ENCODE measurements at places on chromosomes 12 and 14. TPM values are rescaled to one million over a fixed set of nuclear protein-coding genes. Genes with fewer than 3 reads are reported as not detected.

DNA sequence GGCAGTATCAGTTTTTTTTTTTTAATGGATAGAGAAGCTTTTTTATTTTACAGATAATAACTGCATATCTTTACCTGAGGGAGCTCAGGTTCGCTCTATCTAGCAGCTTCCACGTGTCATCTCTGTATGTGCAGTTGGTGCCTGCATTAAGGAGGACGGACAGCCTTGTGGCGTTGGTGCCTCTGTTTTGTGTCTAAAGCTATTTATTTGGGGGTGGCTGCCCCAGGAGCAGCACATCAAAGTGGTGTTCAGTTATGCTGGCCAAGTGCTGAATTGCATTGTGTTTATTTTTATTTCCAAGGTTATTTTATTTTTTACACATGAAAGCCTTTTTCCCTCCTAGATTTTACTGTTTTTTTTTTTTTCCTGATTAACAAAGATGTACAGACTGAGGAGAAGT lies 59.7 kb downstream of the RASSF3 start:
- no peaks in the 10 kb centered on the region for H3K27me3 ChIP-seq
- H3K4me3 ChIP-seq = no peak overlapping the region
- H3K4me1 ChIP-seq = peaks cover 10% of the 10 kb centered on the region
- DNase-seq = no peak
- no peaks in the 10 kb centered on the region for H3K36me3 ChIP-seq
- H3K27ac ChIP-seq = no peak overlapping the region

Gene PTCSC3
- not detected for total RNA-seq

DNA sequence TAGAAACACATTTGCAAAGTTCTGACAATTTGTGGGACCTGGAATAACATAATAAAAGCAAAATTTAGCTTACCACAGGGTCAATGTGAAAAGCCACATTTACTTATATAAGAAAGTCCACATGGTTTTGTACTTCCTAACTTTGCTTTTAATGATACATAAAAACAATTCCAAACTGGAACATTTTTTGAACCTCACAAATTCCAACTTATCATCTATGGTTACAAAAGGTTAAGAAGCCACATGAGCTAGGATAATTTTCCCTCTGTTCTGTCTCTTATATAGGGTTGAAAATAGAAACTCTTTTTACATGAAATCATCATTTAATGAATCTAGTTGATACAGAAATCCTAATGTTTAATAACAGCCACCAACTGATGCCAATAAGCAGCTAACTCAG lies 8.9 kb upstream of the RERG start:
- no peaks in the 10 kb centered on the region for H3K4me1 ChIP-seq
- H3K4me3 ChIP-seq = no peak overlapping the region
- no peak overlapping the region for H3K27ac ChIP-seq
- DNase-seq = no peak

Gene MMP17
- 11.2 TPM for total RNA-seq

Gene TMEM260
- 16.5 TPM for total RNA-seq

DNA sequence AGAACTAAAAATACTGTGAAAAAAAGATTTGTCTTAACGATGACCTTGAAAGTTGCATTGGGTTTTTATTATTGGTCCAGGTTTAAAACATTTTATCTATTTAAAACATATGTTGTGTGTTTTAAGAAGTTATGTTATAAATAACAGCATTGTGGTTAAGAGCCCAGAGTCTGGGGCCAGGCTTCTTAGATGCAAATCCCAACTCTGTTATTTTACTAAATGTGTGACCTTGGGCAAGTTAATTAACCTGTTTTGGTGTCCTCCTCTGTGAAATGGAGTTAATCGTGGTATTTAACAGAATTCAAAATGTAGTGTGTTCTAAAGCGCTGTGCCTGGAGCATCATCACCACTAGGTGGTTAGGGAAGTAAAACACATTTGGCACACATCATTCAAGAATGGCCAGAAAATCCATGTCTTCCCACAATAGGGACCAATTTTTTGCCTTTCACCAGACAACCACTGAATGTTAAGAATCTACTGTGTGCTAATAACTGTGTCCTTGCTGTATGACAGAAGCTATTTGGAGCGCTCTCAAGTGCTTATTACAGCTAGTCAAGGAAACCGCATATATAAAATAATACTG lies 133.3 kb downstream of the MON2 start:
- H3K36me3 ChIP-seq = peaks cover 3% of the 10 kb centered on the region
- DNase-seq = no peak
- no peak overlapping the region for H3K4me3 ChIP-seq
- H3K27me3 ChIP-seq = no peaks in the 10 kb centered on the region
- H3K27ac ChIP-seq = no peak overlapping the region

DNA sequence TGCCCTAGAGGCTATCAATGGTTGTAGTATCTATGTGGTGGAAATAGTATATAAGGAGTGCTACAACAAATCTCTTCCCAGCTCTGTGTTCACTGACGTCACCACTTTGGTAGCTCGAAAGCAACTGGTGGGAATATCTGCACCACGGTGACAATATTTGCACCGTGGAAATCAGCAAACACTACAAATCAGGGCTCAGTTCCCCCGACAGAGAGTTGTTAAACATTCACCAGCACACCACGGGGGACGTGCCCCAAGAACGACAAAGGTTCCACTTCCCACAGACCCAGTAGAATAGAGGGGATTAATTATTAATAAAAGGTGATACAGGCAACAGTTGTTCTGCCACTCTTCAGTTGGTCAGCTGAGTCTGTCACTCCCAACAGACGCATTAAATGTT lies 98.4 kb downstream of the CCDC60 start:
- DNase-seq = no peak
- no peaks in the 10 kb centered on the region for H3K27me3 ChIP-seq
- H3K4me1 ChIP-seq = no peaks in the 10 kb centered on the region
- H3K36me3 ChIP-seq = no peaks in the 10 kb centered on the region
- H3K4me3 ChIP-seq = no peak overlapping the region

DNA sequence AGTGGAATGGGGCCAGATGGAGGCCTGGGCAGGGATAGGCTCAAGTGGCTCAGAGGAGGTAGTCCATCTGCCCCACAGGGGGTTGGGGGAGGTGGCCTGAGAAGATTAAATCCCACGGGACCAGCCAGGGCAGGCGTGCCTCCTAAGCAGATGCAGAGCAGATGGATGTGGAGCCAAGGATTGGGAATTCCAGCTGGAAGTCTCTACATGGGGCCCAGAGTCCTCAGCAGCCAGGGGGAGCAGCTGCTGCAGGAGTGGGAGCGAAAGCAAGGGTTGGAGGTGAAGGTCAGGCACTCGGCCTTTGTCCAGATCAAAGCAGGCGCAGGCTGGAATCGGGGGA lies 42.4 kb upstream of the VRK1 start:
- H3K4me1 ChIP-seq = no peaks in the 10 kb centered on the region
- H3K27me3 ChIP-seq = no peaks in the 10 kb centered on the region
- H3K27ac ChIP-seq = no peak overlapping the region
- no peak for DNase-seq

GRCh38 chr14:101986953-101987352 lies 22.6 kb downstream of the DYNC1H1 start:
- H3K27ac ChIP-seq = no peak overlapping the region
- H3K4me3 ChIP-seq = no peak overlapping the region
- H3K36me3 ChIP-seq = peaks cover 79% of the 10 kb centered on the region
- no peaks in the 10 kb centered on the region for H3K27me3 ChIP-seq
- H3K4me1 ChIP-seq = peaks cover 6% of the 10 kb centered on the region

DNA sequence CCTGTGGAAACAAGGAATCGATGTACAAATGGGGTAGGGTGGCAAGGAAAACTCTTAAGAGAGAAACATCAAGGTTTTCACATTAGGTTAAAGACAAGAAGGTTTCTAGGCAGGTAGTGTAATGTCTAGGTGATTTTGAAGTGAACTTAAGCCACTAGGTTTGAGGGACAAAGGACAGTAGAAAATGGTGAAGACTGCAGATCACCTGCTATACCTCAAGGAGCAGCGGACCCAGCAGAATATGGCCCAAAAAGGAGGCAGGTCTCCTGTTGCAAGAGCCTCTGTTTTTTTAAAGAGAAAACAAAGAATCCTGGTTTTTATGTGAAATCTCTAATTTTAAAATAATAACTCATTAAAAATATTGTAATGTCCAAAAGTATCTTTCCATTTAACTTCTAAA lies 178.1 kb downstream of the ACSS3 start:
- H3K36me3 ChIP-seq = no peaks in the 10 kb centered on the region
- no peaks in the 10 kb centered on the region for H3K27me3 ChIP-seq
- no peak overlapping the region for H3K4me3 ChIP-seq

DNA sequence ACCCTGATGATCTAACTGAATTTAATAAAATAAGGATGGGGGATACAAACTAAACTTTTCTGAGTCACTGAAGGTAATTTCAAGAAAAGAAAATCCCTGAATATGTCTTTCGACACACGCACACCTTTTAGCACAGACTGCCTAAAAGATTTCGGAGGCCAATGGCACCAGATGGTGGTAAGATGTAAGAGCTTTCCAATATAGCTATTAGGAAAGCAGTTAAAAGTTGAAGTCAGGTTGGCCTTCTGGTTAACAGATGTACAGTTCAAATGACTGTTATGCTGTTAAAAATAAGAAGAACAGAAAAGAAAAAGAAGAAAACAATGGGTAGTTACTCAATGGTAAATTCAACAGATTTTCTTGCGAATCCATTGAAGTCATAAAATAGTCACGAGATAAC lies 80.7 kb upstream of the KRR1 start:
- H3K27me3 ChIP-seq = no peaks in the 10 kb centered on the region
- peaks cover 7% of the 10 kb centered on the region for H3K4me1 ChIP-seq
- no peak overlapping the region for H3K27ac ChIP-seq
- DNase-seq = no peak
- no peak overlapping the region for H3K4me3 ChIP-seq

GRCh38 chr12:124759841-124760503 lies 103.7 kb downstream of the SCARB1 start:
- H3K4me3 ChIP-seq = no peak overlapping the region
- H3K27me3 ChIP-seq = peaks cover 16% of the 10 kb centered on the region
- H3K27ac ChIP-seq = no peak overlapping the region
- no peaks in the 10 kb centered on the region for H3K36me3 ChIP-seq

DNA sequence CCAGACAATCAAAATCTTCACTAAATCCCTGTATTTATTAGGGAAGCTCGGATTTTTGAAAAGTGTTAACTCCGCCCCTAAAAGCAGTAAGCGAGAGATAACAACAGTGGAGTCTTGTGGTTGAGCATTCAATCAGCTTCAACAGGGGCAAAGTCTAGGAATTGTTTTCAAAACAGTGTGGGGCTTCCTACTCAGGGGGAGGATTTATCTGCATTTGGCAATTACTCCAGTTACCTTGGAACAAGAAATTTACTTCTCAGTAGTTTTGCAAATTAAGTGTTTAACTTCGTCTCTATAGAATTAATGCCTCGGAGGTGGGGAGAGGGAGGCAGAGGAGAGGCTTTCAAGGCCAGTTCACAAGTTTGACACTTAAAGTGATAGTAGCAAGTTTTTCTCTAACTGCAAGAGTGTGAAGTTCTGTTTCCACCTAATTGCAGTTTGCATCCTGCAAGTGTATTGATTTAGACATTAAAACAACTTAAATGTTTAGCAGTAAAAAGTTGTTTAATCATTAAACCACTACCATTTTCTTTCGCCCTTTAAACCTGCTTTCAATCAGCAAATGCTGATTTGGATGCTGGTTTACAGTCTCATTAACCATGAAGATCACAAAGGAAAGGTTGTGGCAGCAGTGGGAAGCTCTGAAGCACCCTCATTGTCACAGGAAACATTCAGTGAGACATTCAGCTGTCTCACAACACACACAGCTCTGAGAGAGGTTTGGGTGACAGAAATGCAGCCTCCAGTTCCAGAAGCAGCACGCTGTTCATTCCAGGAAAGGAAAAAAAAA lies 102.0 kb downstream of the HMGA2 start:
- peaks cover 33% of the 10 kb centered on the region for H3K36me3 ChIP-seq
- no peak overlapping the region for H3K4me3 ChIP-seq
- DNase-seq = no peak
- H3K4me1 ChIP-seq = peaks cover 37% of the 10 kb centered on the region
